ENCODE measurements at places on chromosomes 2 and 18. TPM values are rescaled to one million over a fixed set of nuclear protein-coding genes. Genes with fewer than 3 reads are reported as not detected.

GRCh38 chr18:46262856-46263255 lies 158.7 kb downstream of the HAUS1 start:
- no peak for DNase-seq

GRCh38 chr2:114007436-114007835 lies 117.5 kb downstream of the ACTR3 start:
- no peak for DNase-seq

The TUBB8B gene
- not detected for total RNA-seq

The RGPD4 gene
- total RNA-seq, result 0.26 TPM

The GAD1 gene
- not detected for total RNA-seq

The RUFY4 gene
- total RNA-seq, result not detected

GRCh38 chr2:106021662-106022028 lies 172.5 kb downstream of the UXS1 start:
- no peak for DNase-seq

GRCh38 chr18:61579581-61579980 lies 246.4 kb downstream of the CDH20 start:
- DNase-seq, result no peak

GRCh38 chr2:26628561-26629345 lies 12.4 kb downstream of the CIB4 start:
- DNase-seq, result no peak

The TPO gene
- total RNA-seq, result 2.7 TPM

DNA sequence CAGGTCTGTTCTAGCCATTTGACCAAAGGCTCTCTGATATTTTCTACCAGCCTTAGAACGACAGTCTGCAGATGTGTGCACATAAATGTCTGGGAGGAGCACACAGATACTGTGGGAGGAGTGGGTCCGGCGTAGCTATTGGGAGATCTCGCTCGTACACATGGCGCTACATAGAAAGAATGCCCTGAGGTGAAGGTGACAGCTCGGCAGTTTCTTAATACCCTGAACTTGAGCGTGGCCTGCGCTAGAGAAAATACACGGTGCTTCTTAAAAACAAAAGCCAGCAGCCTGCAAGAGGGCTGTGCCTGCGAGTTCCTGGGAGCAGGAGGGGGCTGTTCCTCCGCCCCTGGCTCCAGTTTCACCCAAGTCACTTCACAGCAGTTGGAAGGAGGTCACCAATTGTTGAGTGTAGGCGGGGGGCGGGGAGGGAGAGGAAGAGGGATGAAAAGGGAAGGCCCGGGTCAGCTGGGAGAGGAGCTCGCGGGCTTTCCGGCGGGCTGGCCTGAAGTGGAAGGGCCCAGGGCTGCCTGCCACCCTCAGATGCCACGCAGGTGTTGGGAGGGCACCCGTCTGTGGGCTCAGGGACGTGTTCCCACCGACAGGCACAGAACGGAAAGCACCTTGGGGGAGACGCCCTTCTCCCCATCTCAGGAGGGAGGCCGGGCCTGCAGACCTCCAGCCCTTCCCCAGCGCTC lies 124.7 kb upstream of the ZNF516 start:
- DNase-seq, result no peak

DNA sequence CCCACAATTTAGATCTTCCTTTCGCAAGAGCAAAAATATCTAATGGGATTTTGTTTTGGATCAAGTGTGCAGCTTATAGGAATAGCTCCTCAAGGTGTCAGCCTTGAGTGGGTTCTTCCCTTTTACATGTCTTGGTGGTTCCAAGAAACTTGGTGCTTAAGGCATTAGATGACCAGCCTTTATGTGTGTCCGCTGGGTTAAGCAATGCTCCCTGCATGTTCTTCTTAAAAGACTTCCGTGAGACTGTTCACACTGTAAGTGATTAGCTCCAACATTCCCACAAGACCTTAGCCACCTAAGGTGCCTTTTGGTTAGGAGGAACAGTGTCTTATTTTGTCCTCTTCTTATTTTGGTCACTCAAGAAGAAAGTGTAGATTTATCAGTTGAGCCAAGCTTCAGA lies 44.3 kb upstream of the GPR39 start:
- DNase-seq, result no peak

The LINC00305 gene
- not detected for total RNA-seq

The CHN1 gene
- 9.3 TPM for total RNA-seq

The NT5DC4 gene
- not detected for total RNA-seq

GRCh38 chr18:78647018-78647417 lies 332.6 kb upstream of the SALL3 start:
- DNase-seq, result no peak

The CFAP65 gene
- total RNA-seq, result not detected

DNA sequence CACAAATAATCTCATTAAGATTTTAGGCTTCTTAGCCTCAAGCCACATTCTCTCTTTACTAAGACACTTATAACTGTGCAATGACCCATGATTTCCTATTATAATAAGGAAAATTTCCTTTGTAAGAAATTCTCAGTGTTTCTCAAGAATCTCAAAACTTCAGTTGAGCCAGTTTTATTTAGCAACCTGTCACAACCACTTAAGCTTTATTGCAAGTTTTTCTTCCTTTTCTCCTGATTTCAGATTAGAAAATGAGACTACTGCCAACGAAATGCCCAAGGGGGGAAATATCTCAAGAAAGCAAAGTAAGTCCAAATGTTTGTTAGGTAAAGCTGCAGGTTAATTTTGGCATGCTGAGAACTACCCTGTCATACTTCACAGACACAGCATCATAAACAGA lies 178.5 kb downstream of the THADA start:
- DNase-seq, result no peak

The CNTNAP5 gene
- total RNA-seq, result not detected

DNA sequence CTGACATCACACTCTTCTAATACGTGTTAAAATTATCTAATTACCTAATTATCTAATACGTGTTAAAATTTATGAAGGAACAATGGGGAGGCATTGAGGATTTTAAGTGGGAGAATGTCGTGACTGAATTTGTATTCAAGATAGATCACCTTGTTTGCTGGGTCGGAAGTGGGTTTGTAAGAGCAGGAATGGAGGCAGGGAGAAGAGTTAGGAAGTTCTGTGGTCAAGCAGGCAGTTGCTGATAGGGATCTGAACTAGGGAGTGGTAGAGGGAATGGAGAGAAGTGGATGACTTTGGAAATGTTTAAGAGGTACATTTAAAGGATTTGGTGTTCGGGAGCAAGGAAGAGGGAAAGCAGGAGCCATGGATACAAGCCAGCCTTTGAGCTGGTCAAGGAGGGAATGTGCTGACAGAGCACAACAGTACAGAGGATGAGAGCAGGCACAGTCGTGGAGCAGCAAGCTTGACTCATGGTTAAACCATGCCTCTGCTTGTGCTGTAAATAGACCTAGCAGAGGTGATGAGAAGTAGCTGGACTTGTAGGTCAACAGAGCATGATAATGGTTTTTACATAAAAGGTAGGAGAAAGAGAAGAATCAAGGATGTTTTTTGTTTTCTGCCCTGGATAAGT lies 16.2 kb downstream of the IL18RAP start:
- no peak for DNase-seq

- no peak for DNase-seq
Measured at GRCh38 chr18:42536442-42536841, 579.0 kb downstream of the RIT2 start.

DNA sequence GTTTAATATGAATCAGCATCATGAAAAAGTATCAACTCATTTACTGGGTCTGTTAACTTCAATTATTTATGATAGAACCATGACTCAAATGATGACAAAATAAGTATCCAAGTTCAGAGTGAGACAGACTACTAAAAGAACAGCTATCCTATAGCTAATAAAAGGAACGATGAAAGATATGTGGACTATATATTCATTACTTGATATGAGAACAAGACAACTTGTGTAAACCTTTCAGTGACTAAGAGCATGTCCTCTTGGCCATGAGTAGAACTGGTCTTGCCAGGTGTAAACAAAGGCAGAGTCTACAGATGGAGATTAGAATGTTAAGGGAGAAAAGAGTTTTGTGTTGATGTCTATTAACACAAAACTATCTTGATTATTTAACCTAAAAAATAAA lies 360.4 kb upstream of the ZC3H15 start:
- DNase-seq, result no peak

DNA sequence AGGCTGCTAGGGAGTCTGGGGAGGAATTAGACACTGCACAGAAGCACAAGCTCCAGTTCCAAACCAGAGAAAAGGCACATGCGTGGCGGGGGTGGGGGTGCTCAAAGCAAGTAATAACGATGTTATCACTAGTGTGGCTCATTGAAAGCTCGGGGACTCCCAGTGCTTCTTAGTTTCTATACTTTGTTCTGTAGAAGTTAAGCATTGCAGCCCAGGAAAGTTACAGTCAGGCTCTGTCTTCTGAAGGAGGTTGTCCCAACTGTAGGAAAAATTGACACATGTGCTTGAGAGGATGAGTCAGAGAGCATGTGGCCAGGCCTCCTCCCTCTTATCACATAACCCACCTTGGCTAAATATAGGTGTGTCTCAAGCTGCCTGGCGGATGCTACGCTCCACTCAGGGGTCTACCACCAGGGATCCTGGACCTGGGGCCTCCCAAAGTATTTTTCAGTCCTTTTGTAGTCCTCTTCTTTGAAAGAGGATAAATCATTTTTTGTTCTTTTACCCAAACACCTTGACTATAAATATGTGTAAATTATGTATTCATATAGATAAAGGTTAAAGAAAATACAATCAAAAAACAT lies 3.8 kb downstream of the GALNT5 start:
- DNase-seq, result peak; percentile 61

DNA sequence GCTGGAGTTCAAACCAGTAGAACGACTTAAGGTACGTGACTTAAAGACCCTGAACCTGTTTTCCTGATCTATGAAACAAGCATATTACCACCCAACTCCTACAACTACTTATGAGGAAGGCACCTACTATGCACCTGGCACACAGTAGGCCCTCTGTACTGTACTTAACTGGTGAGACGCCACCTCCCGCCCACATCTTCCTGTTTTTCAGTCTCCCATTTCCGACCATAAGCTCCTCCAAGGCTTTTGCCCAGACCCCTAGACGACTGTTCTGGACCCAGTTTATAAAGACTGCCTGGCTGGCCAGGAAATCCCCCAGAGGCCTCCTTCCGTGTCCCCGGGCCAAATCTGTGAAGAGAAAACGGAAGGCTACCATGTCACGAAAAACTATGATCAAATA lies 1.5 kb downstream of the GALNT14 start:
- DNase-seq, result peak; percentile 11

DNA sequence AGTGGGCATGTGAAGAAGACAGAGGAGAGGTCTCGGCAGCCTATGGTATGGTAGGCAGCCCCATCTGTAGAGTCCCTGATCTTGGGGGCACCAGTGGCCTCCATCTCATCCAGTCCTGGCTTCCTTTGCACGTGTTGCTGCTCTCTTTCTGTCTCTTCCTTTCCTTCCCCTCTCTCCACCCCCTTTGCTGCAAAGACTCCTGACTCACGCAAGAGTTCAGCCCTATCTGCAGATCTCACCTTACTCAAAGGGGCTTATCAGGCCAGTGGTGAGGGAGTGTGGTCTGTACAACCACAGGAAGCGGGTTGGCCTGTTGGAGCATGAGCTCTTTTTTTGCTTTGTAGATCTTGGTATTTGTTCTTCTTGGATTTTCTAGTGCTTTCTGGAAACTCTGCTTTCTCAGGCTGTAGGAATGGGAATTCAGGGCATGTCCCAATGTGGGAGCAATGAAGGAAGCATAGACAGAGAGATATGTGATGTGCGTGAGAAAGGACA lies 14.6 kb upstream of the NT5DC4 start:
- peak; percentile 21 for DNase-seq

Measured in right atrium auricular region (tissue), 2 donors.